Right kidney (tissue), 9 donors: ENCODE measurements at places on chromosomes 13 and 19.

DNA sequence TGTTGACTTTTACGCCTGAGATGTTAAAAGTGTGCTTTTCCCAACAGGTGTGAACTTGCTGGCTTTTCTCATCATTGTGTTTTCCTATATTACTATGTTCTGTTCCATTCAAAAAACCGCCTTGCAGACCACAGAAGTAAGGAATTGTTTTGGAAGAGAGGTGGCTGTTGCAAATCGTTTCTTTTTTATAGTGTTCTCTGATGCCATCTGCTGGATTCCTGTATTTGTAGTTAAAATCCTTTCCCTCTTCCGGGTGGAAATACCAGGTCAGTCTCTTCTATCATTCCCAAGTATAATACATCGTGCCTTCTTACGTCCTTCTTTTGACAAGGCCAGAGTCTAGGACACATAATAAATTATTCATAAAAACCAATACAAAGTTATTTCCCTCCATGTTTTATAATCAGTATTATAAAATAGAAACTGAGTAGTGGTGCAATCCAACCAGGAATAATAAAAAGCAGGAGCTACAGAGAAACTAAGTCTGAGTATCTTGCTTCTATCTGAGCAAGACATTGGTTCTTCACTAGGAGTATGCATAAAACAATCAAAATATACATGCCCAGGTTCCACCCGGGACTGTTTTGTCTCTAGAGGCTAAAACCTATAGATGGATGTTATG, 57.9 kb downstream of the RXFP2 start:
- DNase-seq: peak; percentile 7

GRCh38 chr13:32262165-32262564, 53.0 kb downstream of the ZAR1L start:
- no peak for DNase-seq

DNA sequence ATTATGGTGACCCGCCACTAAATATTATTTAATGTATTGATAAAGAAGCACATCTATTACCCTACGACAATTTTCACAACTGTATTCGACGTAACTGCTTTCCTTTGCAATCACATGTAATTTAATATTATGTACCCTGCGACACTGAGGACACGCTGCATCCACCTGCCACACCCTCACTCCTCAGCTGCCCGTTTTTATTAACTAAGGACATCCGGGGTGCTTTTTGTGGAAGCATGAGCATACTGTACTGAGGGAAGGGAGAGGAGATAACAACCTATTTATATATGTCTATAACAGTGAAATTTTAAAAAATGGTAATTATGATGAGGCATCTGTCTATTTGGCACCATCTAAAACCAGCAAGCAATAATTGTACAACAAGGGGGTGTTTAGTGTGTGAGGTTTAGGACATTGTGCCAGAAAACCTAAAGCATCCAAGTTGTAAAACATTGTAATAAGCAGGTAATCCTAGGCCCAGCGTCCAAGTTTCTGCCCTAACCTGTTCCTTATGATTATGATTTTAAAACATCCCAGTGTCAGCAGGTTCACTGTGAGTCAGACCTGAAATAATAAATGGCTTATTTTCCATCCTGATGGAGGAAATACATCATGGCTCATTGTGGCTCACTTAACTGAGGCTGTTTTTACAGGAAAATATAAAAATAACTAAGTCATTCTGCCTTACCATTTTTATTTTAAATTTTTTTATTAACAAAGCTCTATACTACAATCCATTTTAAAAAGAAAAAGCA, 56.3 kb downstream of the FOXO1 start:
- DNase-seq: no peak

DNA sequence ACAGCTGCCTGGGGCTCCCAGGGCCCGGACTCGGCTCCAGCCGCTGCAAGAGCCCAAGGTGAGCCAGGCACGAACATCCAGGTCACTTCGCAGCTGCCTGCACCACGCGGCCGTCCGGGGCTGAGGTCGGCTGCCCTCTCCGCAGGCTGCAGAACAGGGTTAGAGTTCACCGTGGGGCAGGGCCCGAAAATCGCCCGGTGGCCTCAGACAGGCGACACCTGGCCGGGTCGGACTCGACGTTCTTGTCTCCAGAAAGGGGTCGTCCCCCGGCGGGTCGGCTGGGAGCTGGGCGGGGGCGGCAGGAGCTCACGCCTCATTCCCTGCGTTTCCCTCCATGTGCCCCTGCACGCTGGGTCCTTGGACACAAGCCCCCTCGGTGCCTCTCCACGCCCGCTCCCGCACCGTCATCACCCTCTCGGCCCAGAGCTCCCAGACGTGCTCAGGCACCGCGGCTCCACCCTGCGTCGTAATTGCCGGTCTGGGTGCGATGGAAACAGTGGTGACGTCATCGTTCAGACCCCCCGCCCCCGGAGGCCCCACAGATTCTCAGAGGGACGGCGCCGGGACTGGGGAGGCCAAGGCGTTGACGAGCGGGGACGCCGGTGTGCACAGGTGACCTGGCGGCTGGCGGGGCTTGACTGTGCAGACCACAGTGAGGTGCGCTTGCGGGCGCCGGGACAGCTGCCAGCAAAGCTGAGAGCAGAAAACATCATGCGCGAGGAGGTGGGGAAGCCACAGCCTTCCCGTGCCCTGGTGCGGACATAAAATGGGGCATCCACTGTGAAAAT, 4.0 kb upstream of the GRIN3B start:
- DNase-seq: peak; percentile 69

GRCh38 chr19:13849991-13850909, 26.7 kb upstream of the NANOS3 start:
- no peak for DNase-seq

DNA sequence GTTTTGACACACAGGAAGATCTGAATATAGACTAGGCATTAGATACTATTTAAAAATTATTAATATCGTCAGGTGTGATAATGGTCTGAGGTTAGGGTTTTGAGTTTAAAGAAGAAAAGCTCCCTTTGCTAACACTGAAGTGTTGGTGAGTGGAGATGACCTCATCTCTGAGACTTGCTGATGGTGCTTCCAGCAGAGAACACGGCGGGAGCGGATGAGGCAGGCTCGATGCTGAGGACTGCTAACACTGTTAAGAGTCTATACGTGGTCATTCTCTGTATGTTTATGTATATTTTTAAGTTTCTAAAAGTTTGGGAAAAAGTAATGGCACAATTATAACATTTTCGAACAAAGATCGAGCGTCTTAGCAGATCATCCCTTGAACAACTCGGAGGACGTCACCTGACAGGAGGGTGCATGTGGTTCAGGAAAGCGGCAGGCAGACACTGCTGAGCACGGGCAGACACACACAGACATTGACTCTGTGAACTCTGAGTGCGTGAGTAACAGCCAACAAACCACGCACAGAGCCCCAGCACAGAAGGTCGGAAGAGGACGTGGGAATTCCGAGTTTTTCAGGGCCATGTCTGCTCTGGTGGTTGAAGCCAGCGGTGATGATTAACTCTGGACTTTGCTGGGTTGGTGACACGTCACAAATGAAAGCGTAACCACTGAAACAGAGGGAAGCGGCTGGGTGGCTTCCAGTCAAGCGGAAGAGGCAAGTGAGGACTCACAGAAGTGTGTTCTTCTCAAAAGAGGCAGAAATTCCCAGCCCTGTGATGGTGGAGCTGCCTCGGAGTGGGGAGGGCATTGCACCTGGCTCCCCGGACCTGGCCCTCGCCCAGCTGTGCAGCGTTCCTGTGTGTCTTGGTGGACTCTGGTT, 91.9 kb upstream of the TEX29 start:
- no peak for DNase-seq

GRCh38 chr13:86447479-86447878, 648.3 kb upstream of the SLITRK6 start:
- no peak for DNase-seq

DNA sequence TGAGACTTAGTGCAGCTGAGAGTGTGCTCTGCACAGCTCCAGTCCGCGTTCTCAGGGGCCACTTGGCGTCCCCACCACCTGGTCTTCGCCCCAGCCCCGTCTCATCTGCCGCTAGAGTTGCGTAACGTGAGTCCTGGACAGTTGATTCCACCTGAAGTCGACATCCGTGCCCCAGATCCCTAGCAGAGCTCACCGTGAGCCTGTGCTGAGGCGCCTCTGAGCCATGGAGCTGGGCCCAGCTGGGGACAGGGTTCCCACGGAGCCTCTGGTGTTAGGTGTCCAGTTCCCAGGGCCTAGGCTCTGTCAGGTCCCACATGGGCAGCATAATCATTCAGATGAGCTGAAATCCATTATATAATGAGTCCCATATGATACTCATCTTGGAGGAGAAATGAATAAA, 147.1 kb upstream of the SOX1 start:
- no peak for DNase-seq

GRCh38 chr13:30108216-30108912, 199.0 kb downstream of the KATNAL1 start:
- DNase-seq: no peak

- no peak for DNase-seq
Observed at GRCh38 chr19:51142119-51142518, at the start of gene SIGLEC7. Gene SIGLEC7 (plus strand): TSS chr19:51142301. CDS start chr19:51142370, 69 bp downstream.

- DNase-seq: no peak
Observed at GRCh38 chr13:44904967-44905366, 84.3 kb downstream of the NUFIP1 start.

DNA sequence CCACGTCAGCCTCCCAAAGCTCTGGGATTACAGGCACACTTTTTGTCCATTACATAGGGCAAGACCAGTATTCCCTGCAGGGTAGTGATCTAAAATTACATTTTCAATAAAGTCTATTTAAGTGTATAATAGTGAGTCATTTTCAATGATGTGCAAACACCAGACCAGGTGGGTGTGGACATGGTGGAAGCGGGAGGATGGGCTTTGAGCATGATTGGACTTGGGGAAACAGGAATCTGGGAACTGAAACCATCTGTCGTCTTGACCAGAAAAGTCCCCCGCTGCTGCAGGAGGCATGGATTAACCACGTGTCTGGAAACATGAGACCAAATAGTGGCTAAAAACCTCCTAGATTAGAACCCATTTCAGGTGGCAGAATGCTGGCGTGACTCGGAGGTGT, 4.9 kb downstream of the FXYD3 start:
- DNase-seq: no peak
